ENCODE measurements at places on chromosomes 12 and 14. TPM values are rescaled to one million over a fixed set of nuclear protein-coding genes. Genes with fewer than 3 reads are reported as not detected.

- peaks cover 8% of the 10 kb centered on the region for H3K4me1 ChIP-seq
- DNase-seq: no peak
- H3K27me3 ChIP-seq: peaks cover 16% of the 10 kb centered on the region
- no peak overlapping the region for H3K27ac ChIP-seq
Observed at GRCh38 chr12:123767613-123768012, 5.5 kb downstream of the DNAH10 start.

The LALBA gene
- total RNA-seq: not detected

DNA sequence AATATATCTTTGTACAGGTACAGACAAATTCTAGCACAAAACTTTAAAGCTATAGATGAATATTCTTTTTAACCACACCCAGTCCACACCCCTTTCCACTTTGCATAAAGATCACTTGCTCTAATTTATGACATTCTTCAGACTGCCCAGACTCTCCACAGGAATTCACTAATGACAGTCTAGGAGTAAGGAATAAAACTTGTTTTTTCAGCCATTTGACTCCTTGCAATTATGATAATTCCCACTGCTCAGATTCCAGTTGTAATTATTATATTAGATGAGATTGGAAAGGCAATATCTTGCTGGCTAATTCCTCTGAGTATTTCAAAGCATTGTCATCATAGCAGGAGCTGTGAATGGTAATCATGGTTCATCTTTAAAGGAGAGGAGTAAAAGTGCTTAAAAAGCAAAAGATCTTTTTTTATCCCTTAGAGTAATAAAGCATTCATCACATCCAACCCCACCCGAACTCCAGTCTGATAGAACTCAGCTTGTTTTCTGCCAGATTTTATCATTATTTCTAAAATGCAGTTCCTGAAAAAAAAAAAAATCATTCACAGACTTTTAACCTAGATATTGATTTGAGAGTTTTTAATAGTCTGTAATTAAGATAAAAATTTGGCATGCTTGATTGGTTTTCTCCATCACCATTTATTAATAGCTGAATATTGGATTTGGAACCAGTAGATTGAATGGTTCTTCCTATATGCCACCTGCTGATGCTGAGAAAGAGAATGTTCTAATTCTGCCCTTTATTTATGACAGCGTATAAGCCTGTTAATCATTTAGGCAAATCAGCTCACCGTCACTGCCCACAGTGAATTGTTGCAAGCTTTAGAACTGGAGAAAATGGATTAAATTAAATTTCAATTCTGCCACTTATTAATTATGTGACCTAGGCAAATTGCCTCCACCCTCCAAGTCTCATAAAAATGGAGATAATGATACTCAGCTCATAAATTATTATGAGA lies 93.9 kb upstream of the RASSF8 start:
- H3K4me1 ChIP-seq: no peaks in the 10 kb centered on the region
- no peak for DNase-seq
- H3K4me3 ChIP-seq: no peak overlapping the region
- H3K27me3 ChIP-seq: no peaks in the 10 kb centered on the region

The RIPK3 gene
- 22.7 TPM for total RNA-seq

DNA sequence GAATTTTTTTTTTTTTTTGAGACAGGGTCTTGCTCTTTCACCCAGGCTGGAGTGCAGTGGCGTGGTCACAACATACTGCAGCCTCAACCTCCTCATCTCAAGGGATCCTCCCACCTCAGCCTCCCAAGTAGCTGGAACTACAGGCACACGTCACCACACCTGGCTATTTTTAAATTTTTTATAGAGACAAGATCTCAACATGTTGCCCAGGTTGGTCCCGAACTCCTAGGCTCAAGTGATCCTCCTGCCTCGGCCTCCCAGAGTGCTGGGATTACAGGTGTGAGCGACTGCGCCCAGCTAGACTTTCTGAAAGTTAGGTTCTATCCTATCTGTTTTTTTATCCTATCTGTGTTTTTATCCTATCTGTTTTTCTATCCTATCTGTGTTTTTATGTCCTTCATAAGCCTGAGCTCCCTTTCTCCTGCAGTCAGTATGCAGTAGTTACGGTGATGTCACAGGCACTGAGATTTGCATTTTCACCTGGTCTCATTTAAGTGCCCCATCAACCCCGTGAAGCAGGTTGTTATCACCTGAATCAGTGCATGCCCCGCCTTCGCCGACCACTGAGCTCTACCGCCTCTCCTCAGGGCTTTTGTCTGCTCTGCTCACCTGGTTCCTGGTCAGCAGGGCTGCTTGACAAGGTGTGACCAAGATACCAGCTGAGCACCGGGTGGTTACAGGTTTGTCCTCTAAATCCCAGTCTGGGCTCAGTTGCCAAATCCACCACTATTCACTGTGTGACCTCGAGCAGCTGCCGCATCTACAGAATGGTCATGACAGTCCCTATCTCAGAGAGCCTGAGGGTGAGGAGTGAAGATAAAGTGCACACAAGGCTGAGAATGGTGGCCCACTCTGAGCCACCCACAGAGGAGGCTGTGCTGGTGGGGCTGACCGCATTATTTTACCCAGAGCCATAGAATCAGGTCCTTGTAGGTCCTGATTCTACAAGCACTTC lies 33.1 kb downstream of the SYNDIG1L start:
- DNase-seq: no peak
- H3K4me3 ChIP-seq: no peak overlapping the region
- H3K27ac ChIP-seq: no peak overlapping the region
- H3K4me1 ChIP-seq: peaks cover 3% of the 10 kb centered on the region

DNA sequence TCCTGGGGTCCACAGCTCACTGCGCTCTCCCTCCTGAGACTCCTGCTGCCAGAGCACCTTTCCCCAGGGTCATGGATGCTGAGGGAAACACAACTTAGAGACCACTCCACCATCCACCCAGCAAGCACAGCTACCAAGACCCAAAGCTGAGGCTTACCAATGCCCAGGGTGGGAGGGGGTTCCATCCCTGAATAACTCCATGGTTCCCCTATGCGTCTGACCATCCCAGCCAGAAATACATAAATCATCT lies 36.3 kb downstream of the DAD1 start:
- peaks cover 89% of the 10 kb centered on the region for H3K4me1 ChIP-seq
- DNase-seq: no peak
- H3K27ac ChIP-seq: peak overlapping the region; percentile 100
- H3K27me3 ChIP-seq: no peaks in the 10 kb centered on the region
- peaks cover 29% of the 10 kb centered on the region for H3K36me3 ChIP-seq

The SERPINA3 gene
- not detected for total RNA-seq

GRCh38 chr12:14920475-14921126 lies 17.7 kb downstream of the ERP27 start:
- DNase-seq: no peak
- H3K36me3 ChIP-seq: peaks cover 26% of the 10 kb centered on the region
- H3K27ac ChIP-seq: peak overlapping the region; percentile 81
- H3K4me1 ChIP-seq: peaks cover 16% of the 10 kb centered on the region
- H3K4me3 ChIP-seq: no peak overlapping the region
- no peaks in the 10 kb centered on the region for H3K27me3 ChIP-seq

The ENDOU gene
- not detected for total RNA-seq

DNA sequence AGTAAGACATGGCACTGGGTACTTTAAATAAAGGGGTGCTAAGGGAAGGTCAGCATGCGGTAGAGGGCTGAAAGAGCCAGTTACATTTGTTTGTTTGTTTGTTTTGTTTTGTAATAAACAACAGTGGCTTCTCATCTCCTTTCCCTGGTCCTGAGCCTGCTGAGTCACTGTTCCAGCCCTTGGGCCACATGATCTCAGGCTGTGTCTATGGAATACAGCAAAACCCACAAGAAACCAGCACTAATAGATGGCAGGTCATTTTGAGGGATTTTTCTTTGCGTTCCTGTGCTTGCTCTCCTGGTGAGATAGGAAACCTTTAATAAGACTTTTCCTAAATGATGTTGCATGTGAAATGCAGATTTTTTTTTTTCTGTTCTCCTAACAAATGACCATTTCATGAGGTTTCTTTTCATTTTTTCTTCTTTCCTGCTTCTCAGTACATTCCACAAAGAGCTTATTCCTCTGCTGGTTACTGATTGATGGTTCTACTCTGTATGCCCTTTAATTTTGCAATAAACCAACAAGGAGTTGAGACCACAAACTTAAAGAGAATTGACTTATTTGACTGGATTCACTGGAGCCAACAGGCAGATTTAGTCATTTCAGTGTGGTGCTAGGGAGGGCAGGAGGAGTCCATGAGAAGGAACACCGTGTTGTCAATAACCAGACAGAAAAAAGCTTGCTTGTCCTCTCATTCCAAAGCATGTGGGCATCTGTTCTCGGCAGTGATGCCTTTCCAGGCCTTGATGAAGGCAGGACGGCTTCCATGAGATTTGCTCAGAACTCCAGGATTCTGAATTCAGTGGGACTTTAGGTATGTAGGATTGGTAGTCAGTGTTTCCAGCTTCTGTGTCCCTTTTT lies 459.2 kb downstream of the RAD51B start:
- H3K27ac ChIP-seq: peak overlapping the region; percentile 19
- no peaks in the 10 kb centered on the region for H3K27me3 ChIP-seq
- H3K36me3 ChIP-seq: no peaks in the 10 kb centered on the region

DNA sequence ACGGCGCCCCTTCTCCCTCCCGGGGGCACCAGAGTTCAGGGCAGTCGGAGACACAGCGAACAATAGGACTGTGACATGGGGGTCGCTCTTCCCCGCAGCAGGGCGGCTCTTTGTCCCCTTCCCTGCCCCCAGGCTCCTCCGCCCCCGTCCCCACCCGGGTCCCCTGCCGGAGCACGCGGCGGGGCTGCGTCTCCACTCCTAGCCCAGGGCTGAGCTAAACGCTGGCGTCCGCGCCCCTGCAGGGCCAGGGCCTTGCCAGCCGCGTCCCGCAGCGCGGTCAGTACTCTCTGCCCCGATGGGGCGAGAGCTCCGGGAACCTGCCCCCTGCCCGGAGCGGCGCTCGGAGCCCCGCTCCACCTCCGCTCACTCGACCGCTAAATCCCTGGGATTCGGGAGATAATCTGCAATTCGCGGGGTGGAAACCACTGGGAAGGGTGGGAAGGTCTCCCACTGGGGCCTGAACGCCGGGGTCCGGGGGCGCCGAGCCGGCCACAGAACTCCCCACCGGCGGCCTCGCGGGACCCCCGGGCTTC lies 825 bp upstream of the CCDC85C start:
- peaks cover 31% of the 10 kb centered on the region for H3K4me1 ChIP-seq
- no peaks in the 10 kb centered on the region for H3K27me3 ChIP-seq
- peak; percentile 22 for DNase-seq

DNA sequence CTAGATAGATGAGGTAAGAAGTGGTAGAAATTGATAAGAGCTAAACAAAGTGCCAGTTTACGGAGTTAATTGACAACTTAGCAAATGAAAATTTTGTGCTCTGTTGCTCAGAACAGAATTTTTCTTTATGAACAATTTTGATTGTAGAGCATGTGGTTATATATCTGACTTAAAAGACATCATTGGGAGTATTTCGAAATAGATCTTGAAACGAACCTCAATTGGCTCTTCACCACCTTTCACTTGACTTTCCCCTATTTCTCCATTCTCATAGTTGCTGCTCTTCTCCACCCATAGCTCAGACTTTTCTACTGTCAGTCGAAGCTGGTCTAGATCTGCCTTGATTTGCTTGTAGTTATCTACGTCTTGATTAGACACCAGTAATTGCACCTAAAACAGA lies 212.1 kb downstream of the ITPR2 start:
- no peak for DNase-seq
- no peak overlapping the region for H3K4me3 ChIP-seq
- no peak overlapping the region for H3K27ac ChIP-seq
- H3K4me1 ChIP-seq: no peaks in the 10 kb centered on the region
- no peaks in the 10 kb centered on the region for H3K27me3 ChIP-seq

GRCh38 chr14:52844262-52845060 lies 53.1 kb upstream of the GNPNAT1 start:
- no peaks in the 10 kb centered on the region for H3K27me3 ChIP-seq
- no peak overlapping the region for H3K4me3 ChIP-seq
- peaks cover 6% of the 10 kb centered on the region for H3K4me1 ChIP-seq

DNA sequence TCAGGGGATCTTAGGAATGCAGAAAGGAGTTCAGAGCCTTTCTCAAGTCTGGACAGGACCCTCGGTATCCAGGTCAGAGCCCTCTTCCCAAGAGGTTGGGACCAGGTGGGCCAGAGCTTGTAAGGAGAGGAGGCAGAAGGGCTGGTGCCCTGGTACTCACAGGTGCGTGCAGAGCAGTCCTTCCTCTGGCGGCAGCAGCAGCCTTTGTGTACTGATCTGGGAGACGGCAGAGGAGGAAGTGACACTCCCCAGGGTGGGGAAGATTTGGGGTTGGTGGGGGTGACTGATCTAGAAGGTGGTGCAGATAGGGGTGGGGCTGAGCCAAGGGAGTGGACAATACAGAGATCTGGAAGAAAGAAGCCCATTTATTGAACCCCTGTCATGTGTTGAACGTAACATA lies at the start of gene ITGB7:
ITGB7 (minus strand) TSS at position 210 of the 400 bp plus-strand sequence. CDS start 6,808 bp downstream, outside the sequence.
- H3K36me3 ChIP-seq: peaks cover 6% of the 10 kb centered on the region
- no peaks in the 10 kb centered on the region for H3K27me3 ChIP-seq
- peaks cover 70% of the 10 kb centered on the region for H3K4me1 ChIP-seq
- peak; percentile 37 for DNase-seq
- peak within 1 kb of the TSS; percentile 97 for H3K27ac ChIP-seq

GRCh38 chr12:9669534-9669933 lies at the start of gene CLEC2D:
Gene CLEC2D, plus strand, starts transcription at chr12:9669713. Its CDS starts 22 bp downstream, at chr12:9669735.
- peak within 1 kb of the TSS; percentile 98 for H3K4me3 ChIP-seq
- H3K27ac ChIP-seq: peak within 1 kb of the TSS; percentile 98
- H3K36me3 ChIP-seq: peaks cover 20% of the 10 kb centered on the region
- peaks cover 60% of the 10 kb centered on the region for H3K4me1 ChIP-seq

The NABP2 gene
- 12.5 TPM for total RNA-seq

GRCh38 chr12:50597200-50598195 lies 92.7 kb downstream of the DIP2B start:
- peak overlapping the region; percentile 52 for H3K4me3 ChIP-seq
- H3K27ac ChIP-seq: peak overlapping the region; percentile 34
- H3K27me3 ChIP-seq: no peaks in the 10 kb centered on the region
- peaks cover 2% of the 10 kb centered on the region for H3K36me3 ChIP-seq
- H3K4me1 ChIP-seq: peaks cover 31% of the 10 kb centered on the region

DNA sequence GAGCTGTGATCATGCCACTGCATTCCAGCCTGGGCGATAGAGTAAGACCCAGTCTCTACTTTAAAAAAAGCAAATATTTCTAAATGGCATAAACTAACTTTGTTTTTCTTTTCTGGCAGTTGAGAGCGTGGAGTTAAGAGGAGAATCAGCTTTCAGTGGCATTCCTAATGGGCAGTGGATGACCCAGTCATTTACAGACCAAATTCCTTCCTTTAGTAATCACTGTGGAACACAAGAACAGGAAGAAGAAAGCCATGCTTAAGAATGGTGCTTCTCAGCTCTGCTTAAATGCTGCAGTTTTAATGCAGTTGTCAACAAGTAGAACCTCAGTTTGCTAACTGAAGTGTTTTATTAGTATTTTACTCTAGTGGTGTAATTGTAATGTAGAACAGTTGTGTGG lies 21.2 kb downstream of the TDG start:
- H3K27me3 ChIP-seq: no peaks in the 10 kb centered on the region
- no peaks in the 10 kb centered on the region for H3K4me1 ChIP-seq
- DNase-seq: no peak
- H3K36me3 ChIP-seq: peaks cover 2% of the 10 kb centered on the region

The OAS1 gene
- 16.0 TPM for total RNA-seq

The MED13L gene
- 184 TPM for total RNA-seq

DNA sequence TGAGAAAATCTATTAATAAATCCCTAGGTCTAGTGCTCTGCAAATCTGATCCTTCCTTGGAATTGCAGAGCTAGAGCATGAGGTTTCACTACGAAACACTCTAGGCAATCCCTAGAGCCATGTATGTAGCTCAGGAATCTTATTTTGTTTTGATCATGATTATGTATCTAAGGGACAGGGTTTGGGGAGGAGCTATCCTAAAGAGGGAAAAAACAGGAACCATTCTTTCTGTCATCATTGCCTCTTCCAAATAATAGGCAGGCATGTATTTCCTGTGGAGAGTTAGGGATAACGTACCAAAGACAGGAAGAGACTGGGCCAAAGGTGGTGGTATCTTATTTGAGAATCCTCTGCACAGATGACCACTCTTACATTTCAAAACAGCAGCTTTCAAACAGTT lies 88.8 kb upstream of the GTF2A1 start:
- H3K27ac ChIP-seq: no peak overlapping the region
- H3K4me3 ChIP-seq: no peak overlapping the region
- no peaks in the 10 kb centered on the region for H3K36me3 ChIP-seq
- no peaks in the 10 kb centered on the region for H3K4me1 ChIP-seq
- DNase-seq: no peak
